ENCODE measurements at places on chromosomes 1 and 21. TPM values are rescaled to one million over a fixed set of nuclear protein-coding genes. Genes with fewer than 3 reads are reported as not detected.

COL9A2 gene
- polyA plus RNA-seq: not detected

TEKT2 gene
- polyA plus RNA-seq: not detected

WNT9A gene
- polyA plus RNA-seq: not detected

TSSK3 gene
- polyA plus RNA-seq: 2.7 TPM

GCSAML gene
- polyA plus RNA-seq: 0.07 TPM

CLDN17 gene
- not detected for polyA plus RNA-seq

EPHA2 gene
- not detected for polyA plus RNA-seq

IVL gene
- not detected for polyA plus RNA-seq

PSMB4 gene
- polyA plus RNA-seq: 90.7 TPM

SF3B4 gene
- 103 TPM for polyA plus RNA-seq

S100A2 gene
- polyA plus RNA-seq: 0.83 TPM

BRDT gene
- not detected for polyA plus RNA-seq

HRNR gene
- not detected for polyA plus RNA-seq

CAPN9 gene
- polyA plus RNA-seq: not detected

SGIP1 gene
- polyA plus RNA-seq: not detected

F5 gene
- polyA plus RNA-seq: 1.3 TPM

SPRR1B gene
- not detected for polyA plus RNA-seq

SLC25A34 gene
- not detected for polyA plus RNA-seq

GBP5 gene
- polyA plus RNA-seq: 74.4 TPM

PTGFRN gene
- polyA plus RNA-seq: 0.17 TPM
